Stromal cell of bone marrow (primary cell): ENCODE measurements at places on chromosomes 4 and X.

- DNase-seq: no peak
Observed at GRCh38 chrX:40177942-40178715, 80.4 kb upstream of the BCOR start.

GRCh38 chrX:143027275-143027674 is 1.5 kb downstream of the SPANXN4 start:
- no peak for DNase-seq

GRCh38 chr4:54902271-54902670 is 223.1 kb downstream of the KDR start:
- DNase-seq: peak; percentile 19

DNA sequence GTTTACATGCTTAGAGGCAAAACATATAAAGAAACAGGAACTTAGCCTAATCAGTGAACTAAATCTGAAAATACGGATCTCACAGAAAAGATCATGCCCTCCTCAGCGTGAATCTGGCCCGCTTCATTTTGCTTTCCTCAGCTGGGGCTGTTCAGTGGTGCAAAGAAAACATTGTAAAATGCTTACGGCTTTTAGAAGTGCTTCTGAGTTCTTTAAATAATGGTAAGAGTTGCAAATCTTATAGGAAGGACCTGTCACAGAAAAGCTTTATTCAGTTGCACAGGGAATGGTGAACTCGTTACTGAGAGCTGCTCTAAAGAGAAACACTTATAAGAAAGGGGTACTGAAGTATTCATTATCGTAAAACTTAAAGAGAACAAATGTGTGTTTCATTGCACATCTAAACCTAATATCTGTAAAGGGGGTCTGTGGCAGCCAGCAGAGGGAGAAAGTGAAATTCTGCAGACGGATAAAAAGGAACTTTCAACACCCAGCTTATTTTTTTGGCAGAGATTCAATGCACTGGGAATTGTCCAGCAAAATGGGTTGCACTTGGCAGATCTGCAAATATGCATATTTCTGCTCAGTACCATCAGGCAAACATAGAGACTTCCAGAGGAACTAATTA is 139.2 kb upstream of the ANK2 start:
- DNase-seq: peak; percentile 56

DNA sequence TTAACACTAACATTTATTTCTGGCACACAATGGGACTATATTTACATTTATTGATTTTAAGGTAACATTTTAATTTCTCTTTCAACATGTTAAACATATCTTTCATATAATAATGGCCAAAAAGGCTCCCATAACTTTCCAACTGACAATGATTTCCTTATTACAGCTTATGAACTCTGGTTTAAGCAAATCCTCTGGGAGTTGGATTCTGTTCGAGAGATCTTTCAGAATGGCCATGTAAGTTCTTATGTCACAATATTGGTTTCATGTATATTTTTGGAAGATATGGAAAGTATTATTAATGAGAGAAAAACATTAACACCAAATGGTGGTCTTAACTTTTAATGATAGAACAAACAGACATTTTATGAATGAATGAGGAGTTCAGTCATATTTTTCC is 4.1 kb downstream of the TDO2 start:
- DNase-seq: no peak

GRCh38 chr4:147542229-147542990 is 61.5 kb downstream of the EDNRA start:
- DNase-seq: no peak

DNA sequence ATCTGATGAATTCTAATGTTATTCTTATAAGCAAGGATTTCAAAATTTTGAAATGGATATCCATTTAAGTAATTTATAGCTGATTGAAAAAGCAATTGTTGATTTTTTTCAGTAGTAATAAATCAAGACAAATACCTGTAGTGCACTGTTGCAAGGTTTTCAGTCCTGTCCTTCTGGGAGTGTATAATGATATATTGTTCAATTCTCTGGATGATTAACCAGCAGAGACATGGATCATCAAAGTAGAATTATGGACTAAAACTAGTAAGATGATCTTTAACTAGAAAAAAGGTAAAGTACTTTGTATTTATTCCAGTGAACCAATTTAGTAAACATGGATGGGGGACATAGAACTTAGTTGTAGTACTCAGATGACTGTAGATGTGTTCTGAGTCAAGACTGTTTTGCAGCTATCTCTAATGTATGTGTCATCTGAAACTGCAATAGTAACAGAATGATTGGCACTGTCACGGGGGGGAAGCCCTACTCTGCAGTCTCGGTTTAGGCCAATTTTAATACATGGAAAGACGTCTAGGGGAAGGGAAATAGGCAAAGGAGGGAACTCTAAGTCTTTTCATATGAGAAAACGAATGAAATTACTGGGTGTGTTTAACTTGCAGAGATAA is 121.9 kb downstream of the GLRA3 start:
- DNase-seq: no peak

- DNase-seq: no peak
Observed at GRCh38 chrX:44062840-44063239, 89.7 kb upstream of the NDP start.

- DNase-seq: no peak
Observed at GRCh38 chr4:8571702-8572685, 8.2 kb upstream of the GPR78 start.

GRCh38 chr4:61853041-61853440 is 652.9 kb downstream of the ADGRL3 start:
- no peak for DNase-seq

- no peak for DNase-seq
Observed at GRCh38 chr4:38805530-38806145, 1.0 kb upstream of the TLR1 start.

GRCh38 chr4:112348488-112349158 is 51.5 kb downstream of the ALPK1 start:
- peak; percentile 65 for DNase-seq

- DNase-seq: peak; percentile 61
Observed at GRCh38 chrX:144681501-144681900, 565.8 kb upstream of the SPANXN1 start.

- DNase-seq: no peak
Observed at GRCh38 chr4:34170946-34171345, 2073.4 kb downstream of the ARAP2 start.

DNA sequence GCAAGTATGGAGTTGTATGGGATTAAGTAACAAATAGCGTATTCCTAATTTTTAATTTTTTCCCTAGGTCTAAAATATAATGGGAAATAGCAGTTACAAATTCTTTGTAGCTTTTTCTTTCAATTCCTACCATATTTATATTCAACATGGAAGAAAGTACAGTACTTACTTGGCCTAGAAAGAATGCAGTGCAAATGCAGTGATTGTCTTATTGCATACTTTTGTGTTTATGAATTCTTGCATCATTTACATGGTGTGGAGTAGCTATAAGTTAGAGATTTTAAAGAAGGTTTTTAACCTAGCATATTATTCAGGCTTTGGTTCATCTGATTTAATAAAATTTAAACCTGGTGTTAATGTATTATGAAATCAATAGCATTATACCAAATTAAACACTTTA is 263.3 kb downstream of the BMPR1B start:
- no peak for DNase-seq

DNA sequence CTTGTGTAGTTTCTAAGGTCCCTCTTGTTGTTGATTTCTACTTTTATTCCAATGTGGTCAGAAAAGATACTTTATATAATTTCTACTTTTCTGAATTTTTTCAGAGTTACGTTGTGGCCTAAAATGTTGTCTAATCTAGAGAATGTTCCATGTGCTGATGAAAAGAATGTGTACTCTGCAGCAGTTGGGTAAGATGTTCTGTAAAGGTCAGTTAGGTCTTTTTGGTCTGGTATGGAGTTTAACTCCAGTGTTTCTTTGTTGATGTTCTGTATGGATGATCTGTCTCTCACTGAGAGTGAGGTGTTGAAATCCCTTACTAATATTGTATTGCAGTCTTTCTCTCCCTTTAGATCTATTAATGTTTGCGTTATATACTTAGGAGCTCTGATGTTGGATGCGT is 37.0 kb upstream of the GPRIN3 start:
- no peak for DNase-seq

- DNase-seq: no peak
Observed at GRCh38 chr4:172793565-172794306, 374.9 kb upstream of the GALNT7 start.

- DNase-seq: no peak
Observed at GRCh38 chr4:94882756-94883155, 125.0 kb downstream of the BMPR1B start.

- no peak for DNase-seq
Observed at GRCh38 chr4:162350331-162350730, 186.5 kb upstream of the FSTL5 start.

- DNase-seq: no peak
Observed at GRCh38 chr4:85478576-85478975, 3.6 kb downstream of the ARHGAP24 start.

DNA sequence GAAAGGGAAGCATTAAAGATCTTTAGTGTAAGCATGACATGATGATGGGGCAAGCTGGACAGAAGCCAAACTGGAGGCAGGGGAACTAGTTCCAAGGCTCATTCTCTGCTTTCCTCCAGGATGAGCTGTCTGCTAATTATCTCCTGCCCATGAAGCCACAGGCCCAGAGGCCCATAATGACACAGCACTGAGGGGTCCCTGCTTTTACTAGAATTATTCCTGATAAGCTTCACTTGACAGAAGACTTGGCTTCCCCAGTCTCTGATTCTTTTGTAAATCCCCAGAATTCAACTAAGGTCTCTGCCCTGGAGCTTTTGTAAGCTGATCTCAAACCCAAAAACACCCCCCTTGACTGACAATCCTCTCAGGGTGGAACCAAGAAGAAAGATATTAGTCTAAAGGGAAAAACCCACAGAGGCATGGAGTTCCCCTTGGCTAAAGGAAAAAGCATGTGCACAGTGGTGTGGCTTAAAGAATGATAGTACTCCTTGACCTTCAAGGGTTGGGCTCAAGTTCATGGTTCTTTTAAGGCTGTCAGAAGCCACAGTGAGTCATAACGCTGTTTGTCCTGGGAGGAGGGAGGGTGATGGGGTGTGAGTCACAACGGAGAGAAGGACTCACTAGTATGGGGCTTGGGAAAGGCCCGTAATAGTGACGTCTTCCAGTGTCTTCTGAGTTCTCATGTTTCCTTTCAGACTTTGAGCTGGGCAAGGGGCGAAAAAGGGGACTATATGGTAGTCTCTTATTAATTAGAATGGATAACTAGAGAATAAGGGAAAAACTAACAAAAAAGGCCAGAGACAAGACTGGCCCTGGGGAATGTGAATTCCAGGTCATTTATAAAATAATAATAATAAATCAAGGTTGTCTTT is 146.0 kb upstream of the CPEB2 start:
- peak; percentile 100 for DNase-seq

GRCh38 chr4:85420831-85421230 is 54.1 kb upstream of the ARHGAP24 start:
- DNase-seq: no peak

GRCh38 chr4:4321951-4322688 is 32.1 kb downstream of the ZBTB49 start:
- no peak for DNase-seq

DNA sequence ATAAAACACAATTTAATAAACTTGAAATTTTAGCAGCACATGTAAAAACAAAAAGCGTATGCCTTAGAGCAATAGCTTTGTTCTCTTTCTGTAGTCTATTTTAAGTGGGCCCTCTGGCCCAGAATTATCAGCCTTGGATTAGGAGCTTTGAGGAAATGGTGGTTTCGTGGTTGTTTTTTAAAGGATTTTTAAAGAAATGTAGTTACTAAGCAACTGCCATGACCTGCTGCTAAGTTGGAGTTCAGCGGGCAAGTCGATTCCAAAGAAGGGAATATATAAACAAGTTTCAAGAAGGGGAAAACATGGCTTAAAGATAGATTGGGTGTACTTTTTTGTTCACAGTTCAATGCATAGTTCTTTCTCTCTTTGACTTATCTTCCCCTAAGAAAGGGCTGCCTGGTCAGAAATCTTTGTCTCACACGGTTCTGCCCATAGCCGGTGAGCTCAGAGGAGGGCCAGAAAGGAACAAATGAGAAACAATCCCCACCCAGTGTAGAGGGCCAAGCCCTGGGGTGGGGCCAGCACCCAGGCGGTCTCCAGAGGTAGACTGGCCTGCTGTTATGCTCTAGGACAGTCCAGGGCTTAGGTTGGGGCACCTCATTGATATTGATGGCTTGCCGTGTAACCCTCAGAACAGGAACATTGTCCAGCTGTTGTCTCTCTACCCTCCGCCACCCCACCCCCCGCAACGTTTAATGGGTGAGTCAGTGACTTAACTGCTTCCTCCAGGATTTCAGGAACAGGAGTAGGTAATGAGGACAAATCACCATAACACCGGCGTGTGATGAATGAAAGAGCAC is 32.5 kb downstream of the DLG3 start:
- peak; percentile 36 for DNase-seq

DNA sequence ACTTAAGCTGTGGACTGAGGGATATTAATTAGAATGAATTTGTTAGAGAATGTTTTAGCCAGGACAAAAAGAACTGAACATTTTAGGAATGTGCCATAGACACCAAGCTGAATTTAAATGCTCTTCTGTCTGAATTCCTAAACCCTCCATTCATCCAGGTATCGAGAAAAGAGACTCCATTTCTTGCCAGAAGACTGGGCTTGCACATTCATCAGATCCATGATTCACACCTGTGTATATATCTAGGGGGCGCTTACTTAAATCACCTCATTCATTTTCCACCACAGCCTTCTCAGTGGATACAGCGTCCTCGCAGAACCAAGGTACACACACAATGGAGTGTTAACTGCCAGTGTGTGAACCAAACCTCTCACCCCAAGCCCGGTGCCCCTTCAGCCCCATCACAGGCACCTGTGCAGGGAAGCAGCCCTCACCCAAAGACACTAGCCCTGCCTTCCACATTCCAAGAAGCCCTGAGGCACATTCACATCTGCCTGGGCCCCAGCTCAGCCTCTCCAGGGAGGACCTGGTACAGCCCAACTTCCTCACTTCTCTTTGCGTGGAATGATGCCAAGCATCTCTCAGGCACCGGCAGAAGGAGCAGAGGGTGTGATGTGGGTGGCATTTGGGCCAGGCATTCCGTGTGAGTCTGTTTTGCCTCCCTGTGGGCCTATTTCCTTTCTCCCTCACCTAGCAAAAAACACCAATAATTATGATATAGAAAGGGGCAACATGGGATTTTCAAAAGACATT is 35.6 kb upstream of the C1QTNF7 start:
- no peak for DNase-seq

- DNase-seq: no peak
Observed at GRCh38 chrX:98409867-98410266, 1526.2 kb downstream of the RPA4 start.

GRCh38 chrX:107674480-107675364 is 46.4 kb downstream of the PRPS1 start:
- DNase-seq: no peak
